GM18507 (cell line): ENCODE measurements at places on chromosomes 5 and 9.

DNA sequence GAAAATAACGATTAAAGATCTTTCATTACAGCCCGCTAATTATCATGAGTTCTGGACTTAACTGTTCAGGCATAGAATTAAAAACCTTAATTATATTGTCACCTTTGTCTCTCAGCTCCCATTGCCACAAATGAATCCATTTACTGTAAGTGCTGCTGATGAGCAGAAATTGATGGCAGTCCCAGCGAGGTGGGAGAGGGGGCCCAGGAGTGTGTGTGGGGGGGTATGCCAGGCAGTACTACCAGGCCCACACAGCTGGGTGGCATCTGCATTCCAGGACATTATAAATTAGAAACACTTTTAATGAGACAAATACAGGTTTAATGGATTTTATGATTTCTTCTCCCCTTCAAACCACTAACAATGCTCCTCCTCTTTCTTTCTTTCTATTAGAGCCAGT is 196.0 kb downstream of the MELK start:
- no peak for DNase-seq

DNA sequence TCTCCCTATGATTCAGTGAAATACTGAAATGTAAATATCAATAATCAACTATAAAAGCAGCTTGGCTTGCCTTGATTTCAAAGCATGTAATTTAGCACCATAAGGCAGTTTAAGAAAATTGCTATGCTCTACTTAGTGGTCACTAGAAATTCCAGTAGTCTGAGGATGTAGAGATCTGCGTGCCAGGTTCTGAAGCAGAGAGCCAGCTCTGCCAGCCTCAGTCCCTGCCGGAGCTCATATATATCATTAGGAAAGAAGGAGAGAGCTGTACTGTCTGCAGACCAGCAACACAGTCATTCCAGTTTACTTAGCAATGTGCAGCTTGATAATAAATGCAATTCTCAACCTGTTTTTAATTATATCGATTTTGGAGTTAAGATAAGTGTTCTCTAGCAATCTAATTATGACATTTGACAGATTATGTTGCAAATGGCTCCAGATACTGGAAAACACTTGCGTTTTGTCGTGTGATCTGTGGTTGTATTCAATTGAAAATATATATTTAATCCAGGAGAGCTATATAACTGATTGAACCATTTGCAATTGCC is 540.5 kb downstream of the CTNND2 start:
- no peak for DNase-seq

- DNase-seq: no peak
Measured at GRCh38 chr9:128714586-128715435, 9.1 kb downstream of the ZDHHC12 start.

DNA sequence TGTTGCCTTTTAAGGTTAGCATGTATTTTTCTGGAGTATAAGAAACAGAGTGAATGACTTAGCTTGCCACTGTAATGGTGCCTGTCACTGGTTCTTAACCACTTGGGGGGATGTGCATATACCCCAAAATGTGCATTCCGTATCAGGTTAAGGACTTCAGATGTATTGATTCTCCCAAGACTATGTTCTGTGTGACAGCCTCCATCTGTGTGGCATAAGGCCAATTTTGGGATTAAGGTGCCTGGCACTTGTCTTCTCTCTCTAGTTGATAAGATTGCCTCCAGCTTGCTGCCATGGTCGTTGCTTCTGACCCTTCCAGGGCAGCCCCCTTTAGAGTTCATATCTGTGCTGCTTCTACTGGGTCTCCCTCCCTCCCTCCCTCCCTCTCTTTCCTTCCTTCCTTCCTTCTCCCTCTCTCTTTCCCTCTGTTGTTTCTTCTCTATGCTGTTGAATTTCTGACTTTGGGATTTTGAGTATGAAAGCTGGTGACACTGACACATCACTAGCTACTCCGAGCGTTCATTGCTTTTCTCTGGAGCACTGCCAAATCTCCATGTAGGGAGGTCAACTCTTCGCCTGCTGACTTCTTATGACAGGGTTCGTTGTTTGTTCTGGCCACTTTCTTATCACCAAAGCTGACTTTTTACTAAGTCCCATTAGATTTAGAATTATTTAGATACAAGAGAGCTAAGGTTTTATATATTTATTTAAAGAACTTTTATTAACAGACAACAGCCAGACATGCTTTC is 31.0 kb downstream of the TNFAIP8 start:
- no peak for DNase-seq

DNA sequence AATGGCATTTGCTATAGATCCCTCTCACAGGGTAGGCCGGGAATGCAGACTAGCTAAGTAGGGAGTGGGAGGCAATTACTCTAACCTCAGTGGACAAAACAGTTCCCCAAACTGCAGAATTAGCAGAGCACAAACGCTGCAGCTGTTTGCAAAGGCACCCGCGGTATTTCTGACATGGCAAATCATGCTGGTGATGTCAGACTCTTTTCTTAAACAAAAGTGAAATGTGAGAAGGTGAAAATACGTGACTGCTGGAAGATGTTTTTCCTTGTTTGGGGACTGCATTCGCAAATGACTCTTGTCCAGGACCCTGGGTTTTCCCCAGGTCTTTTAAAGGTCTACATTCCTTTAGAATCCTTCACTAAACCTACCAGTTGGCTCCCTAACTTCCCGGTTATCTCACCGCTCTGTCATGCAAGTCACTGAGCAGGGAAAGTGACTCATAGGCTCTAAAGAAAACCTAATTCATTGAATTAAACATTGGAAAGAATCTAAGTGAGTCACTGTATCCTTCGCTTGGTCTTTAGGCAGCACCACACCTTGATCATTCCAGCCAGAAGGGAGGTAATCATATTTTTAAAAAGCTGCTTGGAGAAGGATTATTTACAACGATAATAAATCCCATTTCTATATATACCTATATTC is 91.5 kb upstream of the DNAH5 start:
- no peak for DNase-seq

GRCh38 chr5:131677115-131677514 is 42.1 kb upstream of the RAPGEF6 start:
- DNase-seq: no peak

DNA sequence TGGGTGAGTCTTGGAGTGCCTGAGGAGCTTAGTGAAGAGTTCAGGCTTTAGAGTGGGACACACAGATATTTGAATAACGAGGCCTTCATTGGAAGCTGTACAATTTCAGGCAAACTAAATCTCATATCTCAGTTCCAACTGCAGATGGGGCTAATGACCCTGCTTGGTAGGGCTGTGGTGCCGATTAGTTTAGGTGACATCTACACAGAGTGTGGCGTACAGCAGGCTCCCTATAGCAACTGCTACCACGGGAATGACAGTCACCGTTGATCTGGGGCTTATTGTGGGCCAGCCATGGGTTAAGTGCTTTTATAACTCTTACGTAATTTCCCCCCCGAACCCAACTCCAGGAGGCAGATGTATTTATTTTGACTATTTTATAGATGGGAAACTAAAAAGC is 70.8 kb downstream of the FAT2 start:
- no peak for DNase-seq

DNA sequence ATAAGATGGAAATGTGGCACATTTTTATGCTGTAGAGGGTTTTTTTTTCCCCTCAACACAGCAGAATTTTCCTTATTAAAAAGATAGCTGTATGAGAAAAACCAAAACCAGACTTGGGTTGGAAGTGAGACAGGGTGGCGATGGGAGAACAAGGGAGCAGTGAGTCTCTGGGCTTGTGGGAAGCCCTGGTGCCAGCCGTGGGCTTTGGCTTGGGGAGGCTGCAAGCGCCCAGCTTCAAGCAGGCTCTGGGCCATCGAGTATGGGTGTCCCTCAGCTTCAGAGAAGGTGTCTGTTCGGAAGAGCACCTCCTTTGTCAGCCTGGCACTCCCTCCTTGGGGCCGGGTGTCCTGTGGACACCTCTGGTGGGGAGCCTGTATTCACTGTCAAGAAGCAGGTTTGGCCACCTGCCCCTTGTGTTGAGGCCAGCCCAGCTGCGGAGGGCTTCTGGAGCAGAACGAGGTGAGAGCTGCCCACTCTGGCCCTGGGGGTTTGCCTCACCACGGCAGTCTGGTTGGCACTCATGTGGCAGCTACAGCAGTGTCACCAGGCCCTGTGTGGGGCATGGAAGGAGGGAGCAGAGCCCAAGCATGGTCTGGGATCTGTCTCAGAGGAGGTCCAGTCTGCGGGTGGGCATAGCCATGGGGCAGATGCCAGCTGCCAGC is 37.6 kb upstream of the ANGPTL2 start:
- DNase-seq: no peak

DNA sequence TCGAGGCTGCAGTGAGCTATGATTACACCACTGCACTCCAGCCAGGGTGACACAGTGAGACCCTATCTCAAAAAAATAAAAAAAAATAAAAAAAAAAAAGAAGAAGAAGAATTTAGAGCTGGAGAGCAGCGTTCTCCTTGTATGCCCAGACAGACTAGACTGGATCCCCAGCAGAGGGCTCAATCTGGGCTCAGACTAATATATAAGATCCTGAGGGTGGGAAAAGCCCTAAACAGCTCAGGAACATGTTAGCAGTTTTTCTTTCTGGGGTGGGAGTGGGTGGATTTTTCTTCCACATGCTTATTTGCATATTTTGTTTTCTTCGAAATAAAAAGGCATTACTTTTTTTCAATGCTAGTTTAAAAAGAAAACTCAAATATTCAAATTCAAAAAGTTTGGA is 904 bp upstream of the BSPRY start:
- DNase-seq: no peak

- no peak for DNase-seq
Measured at GRCh38 chr5:180330270-180330648, 22.9 kb downstream of the GFPT2 start.

DNA sequence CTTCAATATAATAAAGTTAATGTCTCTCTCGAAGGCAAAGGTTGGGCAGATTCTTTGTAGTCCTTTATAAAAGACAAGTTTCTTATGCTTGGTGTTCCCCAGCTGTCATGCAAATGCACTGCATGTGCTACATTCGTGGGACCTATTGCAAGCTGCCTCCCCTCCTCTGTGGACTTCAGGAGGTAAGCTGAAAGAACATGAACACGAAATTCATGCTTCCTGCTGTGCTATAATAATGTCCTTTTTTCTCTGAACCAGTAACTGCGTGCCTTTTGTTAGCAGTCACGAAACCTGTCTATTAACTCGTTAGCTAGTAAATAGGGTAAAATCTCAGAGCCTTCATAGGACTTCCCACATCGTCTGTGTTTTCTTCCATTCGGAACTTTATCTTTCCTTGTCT is 363.5 kb downstream of the CDH9 start:
- no peak for DNase-seq

DNA sequence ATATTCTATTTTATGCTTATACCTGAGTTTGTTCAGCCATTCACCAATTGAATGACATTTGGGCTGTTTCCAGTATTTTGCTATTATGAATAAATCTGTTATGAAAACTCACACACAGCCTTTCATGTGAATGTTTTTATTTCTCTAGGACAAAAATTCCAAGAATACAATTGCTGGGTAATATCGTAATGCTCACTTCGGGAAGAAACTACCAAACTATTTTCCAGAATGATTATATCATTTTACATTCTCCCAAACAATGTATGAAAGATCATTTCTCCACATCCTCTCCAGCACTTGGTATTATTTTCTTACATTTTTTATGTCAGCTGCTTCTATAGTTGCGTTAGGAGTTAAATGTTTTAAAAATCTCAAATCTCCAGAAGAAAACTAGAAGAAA is 58.3 kb upstream of the LHFPL2 start:
- no peak for DNase-seq

GRCh38 chr5:72453246-72453775 is 53.9 kb downstream of the ZNF366 start:
- no peak for DNase-seq

DNA sequence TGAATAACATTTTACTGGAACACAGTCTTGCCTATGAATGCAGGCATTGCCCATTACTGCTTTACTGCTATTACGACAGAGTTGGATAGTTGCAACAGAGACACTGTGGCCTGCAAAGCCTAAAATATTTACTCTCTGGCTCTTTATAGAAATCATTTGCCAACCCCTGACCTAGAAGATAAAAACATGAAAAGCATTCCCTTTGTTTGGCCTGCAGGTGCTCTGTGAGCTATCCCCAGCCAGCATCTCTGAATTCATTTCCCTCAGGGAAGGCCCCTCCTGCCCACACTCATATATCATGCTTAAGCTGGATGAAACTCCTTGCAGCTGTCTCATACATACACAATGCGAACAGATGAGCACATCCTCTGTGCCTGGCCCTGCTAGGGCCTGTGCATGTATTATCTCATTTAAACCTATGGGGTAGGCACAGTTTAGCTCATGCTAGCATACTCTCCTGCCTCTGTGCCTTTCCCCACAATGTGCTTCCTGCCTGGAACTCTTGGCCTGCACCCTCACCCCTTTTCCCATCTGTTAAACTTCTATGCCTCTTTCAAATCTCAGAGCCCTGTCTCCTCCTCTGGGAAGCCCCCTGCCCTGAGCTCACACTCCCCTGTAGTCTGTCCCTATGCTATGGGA is 193.1 kb downstream of the PAX5 start:
- DNase-seq: no peak

GRCh38 chr5:81740758-81741157 is 10.1 kb downstream of the SSBP2 start:
- DNase-seq: no peak

GRCh38 chr5:180214870-180215770 is 6.1 kb upstream of the RASGEF1C start:
- DNase-seq: no peak

GRCh38 chr5:154143211-154143641 is 47.3 kb upstream of the GALNT10 start:
- DNase-seq: no peak

DNA sequence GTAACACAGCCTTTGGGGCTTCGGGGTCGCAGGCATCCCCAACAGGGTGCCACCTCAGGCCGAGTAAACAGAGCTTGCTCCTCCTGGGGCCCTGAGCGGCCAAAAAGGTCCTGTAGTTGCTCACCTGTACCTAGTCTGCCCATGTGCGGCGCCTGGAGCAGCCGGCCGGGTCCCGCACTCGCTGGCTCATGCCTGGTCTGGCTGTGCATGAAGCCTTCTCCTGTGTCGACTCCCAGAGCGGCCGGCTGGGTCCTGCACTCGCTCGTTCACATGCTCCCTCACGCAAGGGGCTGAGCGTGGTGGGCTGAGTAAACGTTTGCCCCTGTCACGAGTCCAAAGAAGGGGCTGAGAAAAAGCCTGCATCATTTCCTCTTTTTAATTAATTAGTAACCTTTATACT is 162.4 kb upstream of the TUT7 start:
- DNase-seq: no peak

DNA sequence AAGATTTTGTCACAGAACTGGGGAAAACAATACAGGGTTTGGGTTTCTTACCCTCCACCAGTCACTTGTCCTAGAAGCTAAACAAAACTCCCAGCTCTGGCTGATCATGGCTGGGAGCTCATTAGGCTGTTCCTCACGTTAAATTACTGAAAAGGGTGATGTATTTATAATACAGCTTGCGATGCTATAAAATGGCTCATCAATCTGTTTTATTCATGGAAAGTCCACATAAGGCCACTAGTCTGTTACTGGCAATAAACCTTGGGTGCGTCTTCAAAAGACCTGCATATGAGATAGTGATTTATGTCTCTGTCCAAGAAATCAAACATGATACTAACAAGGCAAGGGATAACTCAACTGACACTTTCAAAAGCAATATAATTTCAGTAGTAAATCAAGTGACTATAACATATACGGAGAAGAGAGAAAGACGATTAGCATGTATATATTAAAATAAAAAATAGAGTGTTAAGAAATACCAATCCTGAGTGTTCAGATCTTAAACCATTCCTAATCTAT is 219.0 kb downstream of the BNC2 start:
- DNase-seq: no peak

GRCh38 chr5:40689438-40689837 is 9.7 kb downstream of the PTGER4 start:
- no peak for DNase-seq

- no peak for DNase-seq
Measured at GRCh38 chr5:82352146-82352791, 74.1 kb upstream of the RPS23 start.

GRCh38 chr9:133667759-133668450 is 31.7 kb downstream of the DBH start:
- no peak for DNase-seq
